ENCODE measurements at places on chromosomes 6 and 20.

DNA sequence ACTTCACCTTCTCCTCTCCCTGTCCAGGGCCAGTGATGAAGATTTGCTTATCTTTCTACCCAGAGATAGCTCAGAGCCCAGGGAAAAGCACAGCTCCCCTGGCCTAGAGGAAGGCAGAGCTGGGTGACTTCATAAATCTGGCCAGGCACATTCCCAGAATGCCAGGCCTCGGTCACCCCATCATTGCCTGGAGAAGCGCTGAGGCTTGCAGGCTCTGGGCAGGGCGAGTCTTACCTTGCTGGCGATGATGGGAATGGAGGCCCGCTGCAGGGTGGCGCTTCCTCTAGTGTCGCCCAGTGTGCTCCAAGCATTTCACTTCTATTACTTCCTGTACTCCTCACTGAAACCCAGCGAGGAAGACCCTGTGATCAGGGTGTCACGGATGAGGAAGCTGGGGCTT lies 60.1 kb downstream of the DAAM2 start:
- DNase-seq, result no peak

DNA sequence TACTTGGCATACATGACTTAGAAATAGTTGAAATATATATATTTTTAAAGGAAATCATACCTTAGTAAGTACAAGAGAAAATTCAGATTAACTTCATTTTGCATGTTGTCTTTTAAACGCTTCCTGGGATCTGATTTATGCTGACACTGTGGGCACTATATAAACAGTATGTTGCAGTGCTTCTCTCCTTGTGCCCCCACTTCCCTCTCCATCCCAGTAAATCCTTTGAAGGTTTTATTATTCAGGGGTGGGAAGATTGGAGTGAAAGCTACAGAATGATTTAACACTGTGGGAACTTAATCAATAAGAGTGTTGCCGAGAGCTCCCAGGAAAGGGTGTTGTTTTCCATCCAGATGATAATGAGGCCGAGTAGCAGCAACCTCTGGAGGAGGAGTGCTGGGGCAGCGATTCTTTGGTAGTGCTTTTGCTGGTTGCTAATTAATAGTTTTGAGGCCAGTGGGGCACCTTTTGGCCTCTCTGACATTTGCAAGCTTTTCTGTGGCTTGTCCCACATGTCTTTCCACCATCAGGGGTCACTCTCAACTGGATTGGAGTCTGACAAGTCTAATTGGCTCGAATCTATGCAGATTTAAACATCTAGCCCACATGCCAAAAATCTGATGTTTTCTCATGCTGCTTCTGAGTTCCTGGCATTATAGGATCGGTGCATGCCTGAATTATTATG lies 183.0 kb upstream of the MMS22L start:
- DNase-seq, result no peak

GRCh38 chr6:148999929-149000468 lies 253.2 kb downstream of the UST start:
- peak; percentile 88 for DNase-seq

- DNase-seq, result no peak
Observed at GRCh38 chr6:145960918-145961589, 3.1 kb downstream of the SHPRH start.

- DNase-seq, result no peak
Observed at GRCh38 chr6:36671687-36672375, 6.7 kb upstream of the CDKN1A start.

DNA sequence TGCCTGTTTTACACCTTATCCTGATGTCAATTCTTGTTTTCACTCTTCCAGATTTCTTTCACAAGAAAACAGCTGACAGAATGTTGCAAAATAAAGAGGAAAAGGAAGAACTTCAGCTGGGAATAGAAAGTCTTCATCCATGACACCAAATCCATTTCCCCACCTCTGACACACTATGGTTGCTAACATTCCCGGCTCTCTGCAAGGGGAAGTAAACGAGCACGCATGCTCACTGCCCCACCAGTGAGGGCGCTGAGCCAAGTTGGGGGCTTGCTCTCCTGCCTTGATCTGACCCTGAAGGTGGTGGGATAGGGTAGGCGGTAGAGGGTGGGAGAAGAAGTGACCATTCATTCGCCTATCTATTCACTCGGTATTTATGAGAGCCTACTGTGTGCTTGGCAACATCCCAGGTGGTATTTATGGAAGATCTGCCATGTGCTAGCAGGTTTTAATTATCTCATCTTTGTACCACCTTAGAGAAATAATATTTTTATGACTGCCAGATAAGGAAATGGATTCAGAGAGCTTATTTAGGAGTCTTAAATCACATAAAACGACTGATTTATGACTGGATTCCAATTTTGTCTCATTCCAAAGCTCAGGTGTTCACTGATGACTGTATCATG lies 206.2 kb downstream of the FOXC1 start:
- no peak for DNase-seq

DNA sequence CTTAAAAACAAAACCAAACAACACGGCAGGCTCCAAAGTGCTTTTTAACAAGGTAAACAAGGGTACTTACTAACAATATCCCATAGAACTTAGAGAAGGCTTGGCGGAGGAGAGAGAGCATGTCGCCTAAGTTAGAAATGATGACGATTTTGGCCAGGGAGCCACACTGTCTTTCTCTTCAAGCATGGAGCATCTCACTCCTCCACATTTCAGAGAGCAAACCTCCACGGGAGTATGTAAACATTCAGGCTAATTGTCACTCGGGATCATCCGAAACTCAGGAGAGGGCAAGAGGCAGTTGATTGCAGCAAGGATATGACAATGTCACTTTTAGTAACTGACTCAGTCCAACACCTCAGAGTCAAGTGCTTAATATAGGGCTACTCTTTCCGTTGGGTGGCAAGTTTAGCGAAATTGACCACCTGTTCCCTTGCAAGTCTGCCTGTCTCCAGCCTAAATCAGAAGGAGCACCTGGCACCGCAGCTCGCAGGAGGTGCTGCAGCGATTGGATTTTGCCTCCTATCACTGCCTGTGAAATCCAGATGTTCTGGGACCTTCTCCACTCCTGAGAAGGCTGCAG lies 65.8 kb upstream of the RPS6KA2 start:
- no peak for DNase-seq
